ENCODE measurements at places on chromosomes 1 and 21. TPM values are rescaled to one million over a fixed set of nuclear protein-coding genes. Genes with fewer than 3 reads are reported as not detected.

DNA sequence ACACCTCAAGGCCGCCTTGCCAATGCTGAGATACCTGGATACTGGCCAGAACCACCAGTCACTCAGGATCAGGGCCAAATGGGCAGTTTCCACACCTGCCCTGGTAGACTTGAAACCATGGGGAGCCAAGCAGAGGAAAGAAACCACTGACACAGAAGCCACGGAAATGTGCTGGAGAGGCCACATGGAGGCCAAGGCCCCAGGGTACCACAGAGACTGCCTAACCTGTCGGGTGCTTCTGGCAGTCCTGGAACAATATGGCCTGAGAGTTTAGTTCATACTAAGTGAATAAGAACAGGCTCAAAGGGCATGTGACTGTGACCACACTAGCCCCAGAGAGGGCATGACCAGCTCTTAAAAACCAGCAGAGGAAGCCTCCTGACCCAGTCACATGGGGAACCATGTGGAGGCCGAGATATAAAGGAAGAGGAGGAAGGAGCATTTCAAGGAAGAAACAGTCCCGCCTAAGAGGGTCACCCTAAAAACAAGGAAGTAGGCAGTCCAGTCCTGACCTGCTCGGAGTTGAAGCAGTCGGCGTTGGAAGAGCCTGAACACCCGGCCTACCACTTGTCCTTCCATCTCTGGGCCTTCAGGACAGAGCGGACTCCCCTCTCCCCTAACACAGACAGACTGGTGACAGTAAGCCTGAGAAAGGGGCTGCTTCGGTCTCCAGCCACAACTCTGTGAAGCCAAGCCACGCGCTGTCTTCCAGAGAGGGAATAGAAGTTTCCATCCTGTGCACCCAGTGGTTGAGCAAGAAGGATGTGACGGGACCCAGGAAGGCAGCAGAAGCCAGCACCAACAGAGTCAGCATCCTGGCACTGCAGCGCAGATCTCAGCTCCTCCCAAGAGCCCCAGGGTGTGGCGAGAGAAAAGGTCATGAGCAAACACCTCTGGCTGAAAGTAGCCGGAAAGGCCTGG is at the start of gene DENND2D:
Gene DENND2D, minus strand, starts transcription at position 766 of the 921 bp plus-strand sequence. Its CDS starts 187 bp downstream, at position 579.
- DNase-seq = no peak

- DNase-seq = no peak
Observed at GRCh38 chr1:230090194-230090711, 23.2 kb downstream of the GALNT2 start.

Gene ATP1A4
- 0.19 TPM for total RNA-seq

DNA sequence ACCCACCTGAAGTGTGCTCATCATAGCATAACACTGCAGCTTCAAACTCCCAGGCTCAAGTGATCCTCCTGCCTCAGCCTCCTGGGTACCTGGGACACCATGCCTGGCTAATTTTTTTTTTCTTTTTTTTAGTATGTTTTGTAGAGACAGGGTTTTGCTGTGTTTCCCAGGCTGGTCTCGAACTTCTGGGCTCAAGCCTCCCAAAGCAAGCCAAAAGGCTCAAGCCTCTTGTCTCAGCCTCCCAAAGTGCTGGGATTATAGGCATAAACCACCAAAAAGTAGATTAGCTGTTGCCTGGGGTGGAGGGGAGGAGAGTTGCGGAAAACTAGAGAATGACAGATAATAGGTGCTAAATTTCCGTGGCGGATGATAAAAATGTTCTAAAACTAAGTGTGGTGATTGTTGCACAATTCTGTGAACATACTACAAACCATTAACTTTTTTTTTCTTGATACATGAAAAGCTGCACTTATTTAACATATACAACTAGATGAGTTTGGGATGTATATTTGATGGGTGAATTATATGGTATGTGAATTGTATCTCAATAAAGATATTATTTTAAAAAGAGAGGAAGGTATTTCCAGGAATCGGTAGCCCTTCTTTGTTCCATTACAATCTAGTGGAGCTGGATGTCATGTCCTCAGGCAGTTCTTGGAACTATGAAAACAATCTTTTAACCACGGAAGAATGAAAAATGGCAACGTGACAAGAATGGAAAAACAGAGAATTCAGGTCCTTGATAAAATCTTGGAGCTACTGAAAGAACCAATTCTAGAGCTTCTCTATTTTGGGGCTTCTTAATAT is 27.3 kb upstream of the MED18 start:
- DNase-seq = no peak

DNA sequence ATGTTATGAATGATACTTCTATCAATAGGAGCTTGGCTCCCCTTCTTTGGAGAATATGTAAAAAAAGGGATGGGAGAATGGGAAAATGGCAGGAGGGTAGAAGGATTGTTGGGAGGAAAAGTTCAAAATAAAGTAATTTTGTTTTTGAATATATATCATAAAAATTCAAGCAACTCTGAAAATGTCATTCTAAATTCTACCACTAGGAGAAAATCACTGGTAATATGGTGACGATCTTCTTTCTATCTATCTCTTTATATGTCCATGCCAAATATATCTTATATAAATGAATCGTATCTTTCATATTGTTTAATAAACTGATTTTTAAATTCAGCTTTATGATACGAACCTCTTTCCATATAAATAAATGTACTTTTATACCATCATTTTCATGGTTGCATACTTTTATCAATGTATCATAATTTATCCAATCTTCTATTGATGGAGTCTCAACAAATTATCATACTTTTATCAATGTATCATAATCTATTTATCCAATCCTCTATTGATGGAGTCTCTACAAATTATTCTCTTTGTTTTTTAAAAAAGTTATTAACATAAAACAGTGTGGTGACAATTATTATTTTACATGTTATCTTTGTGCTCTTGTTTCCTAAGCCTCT is 73.7 kb upstream of the MARK1 start:
- DNase-seq = no peak

GRCh38 chr21:33402001-33402979 is 923 bp upstream of the IFNGR2 start:
- DNase-seq = peak; percentile 87

- DNase-seq = no peak
Observed at GRCh38 chr1:226679262-226679661, 59.8 kb downstream of the ITPKB start.

DNA sequence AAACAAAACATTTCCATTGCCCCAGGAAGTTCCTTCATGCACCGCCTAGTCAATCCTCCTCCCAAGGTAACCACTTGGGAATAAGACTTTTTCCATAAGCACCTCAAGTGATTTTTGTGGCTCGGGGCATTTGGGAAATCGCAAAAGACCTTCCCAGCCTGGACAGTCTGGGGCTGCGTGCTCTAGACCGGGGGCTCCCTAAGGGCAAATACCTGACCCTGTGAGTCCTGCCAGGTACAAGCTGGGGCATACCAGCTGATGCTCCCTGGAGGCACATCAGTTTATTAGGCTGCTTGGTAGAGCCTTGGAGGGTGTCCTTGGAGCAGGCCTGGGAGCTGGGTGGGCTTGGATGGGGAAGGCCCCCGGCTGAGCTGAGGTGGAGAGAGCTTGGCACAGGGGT is 34.4 kb downstream of the ALPL start:
- no peak for DNase-seq

GRCh38 chr21:40639616-40640194 is 207.3 kb downstream of the DSCAM start:
- no peak for DNase-seq

Gene C1orf141
- not detected for total RNA-seq

GRCh38 chr1:184974056-184974836 is at the start of gene NIBAN1:
Gene NIBAN1, minus strand, starts transcription at chr1:184974508. Its CDS starts 152 bp downstream, at chr1:184974356.
- peak; percentile 92 for DNase-seq

Gene MYBPH
- total RNA-seq = not detected

Gene PROK1
- total RNA-seq = 0.27 TPM

Gene CEP104
- 47.8 TPM for total RNA-seq

Gene CA6
- not detected for total RNA-seq

Gene EFNA3
- 1.8 TPM for total RNA-seq

Gene TNFSF4
- total RNA-seq = 0.49 TPM

Gene SLC2A1
- 124 TPM for total RNA-seq

- no peak for DNase-seq
Observed at GRCh38 chr1:116741836-116742565, 12.2 kb upstream of the CD2 start.

GRCh38 chr1:19547814-19548213 is 62.5 kb upstream of the CAPZB start:
- no peak for DNase-seq

Gene OBSCN
- 19.3 TPM for total RNA-seq

DNA sequence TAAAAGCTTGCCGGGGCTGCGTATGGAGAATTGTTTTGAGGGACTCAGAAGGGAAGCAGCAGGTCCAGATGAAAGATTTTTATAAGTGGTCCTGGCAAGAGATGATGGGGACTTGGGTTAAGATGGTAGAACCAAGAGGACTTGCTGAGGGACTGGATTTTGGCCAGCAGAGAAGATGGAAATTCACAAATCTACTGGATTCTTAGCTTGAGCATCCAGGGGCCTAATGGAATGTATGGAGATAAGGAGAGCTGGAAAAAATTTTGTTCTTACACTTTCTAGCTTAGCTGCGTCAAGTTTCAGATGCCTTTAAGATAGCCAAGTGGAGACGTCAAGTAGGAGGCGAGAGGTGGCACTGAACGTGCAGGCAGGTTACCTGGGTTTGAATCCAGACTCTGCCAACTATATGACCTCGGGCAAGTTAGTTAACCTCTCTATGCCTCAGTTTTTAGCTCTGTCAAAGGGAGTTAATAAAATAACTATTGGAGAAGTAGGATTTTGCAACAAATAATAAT is 3.4 kb upstream of the RBP7 start:
- DNase-seq = no peak

GRCh38 chr21:26801498-26801897 is 43.7 kb downstream of the ADAMTS1 start:
- DNase-seq = no peak

DNA sequence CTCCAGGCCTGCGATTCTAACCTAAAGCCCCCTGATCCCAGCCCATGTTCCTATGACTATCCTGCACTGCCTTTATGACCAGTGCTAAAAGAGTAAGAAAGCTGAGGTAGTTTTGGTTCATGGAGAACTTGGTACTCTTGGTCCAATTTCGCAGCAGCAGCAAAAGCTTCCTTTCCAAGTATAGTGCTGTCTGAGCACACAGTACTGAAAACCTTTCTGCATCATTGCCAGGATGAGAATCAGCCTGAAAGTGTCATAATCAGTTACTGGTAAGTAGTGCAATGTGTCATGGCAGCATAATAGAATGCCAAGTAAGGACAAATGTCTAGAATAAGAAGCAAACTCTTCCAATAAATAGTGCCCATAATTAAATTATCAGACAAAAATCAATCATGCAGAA is 889.6 kb upstream of the ADGRL4 start:
- no peak for DNase-seq

- no peak for DNase-seq
Observed at GRCh38 chr1:183293241-183293640, 107.2 kb downstream of the LAMC2 start.

Gene GPR61
- total RNA-seq = not detected

DNA sequence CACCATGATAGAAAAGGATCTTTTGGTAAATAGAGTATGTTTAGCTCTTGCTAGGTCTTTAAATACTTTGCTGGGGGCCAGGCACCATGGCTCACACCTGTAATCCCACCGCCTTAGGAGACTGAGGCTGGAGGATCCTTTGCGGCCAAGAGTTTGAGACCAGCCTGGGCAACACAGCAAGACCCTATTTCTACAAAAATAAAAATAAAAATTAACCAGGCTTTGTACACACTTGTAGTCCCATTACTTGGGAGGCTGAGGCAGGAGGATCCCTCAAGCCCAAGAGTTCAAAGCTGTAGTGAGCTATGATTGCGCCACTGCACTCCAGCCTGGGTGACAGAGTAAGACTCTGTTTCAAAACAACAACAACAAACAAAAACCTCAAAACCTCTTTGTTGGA is 1.1 kb upstream of the KCNE2 start:
- DNase-seq = no peak
